ENCODE measurements at places on chromosomes 2 and 18. TPM values are rescaled to one million over a fixed set of nuclear protein-coding genes. Genes with fewer than 3 reads are reported as not detected.

SPRED2 gene
- 3.4 TPM for total RNA-seq

CLK1 gene
- 84.1 TPM for total RNA-seq

DNA sequence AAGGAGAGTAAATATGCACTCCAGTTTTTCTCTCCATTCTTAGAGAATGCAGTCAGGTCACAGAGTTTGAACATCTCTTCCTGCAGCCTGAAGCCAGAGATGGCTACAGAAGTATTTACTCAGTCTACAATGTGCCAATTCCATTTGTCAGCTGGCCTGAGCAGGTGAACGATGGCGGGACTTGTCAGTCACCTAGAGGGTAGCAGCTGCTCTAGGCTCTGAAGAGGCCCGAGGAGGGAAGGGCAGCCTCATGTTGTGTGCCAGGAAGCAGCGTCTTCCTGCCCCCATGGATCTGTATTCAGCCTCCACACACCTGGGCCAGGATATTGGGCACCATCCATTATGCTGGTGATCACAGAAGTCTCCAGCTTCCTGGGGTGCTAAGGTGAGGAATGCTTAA lies 316.7 kb upstream of the CHAC2 start:
- DNase-seq, result no peak

- peak; percentile 3 for DNase-seq
Measured at GRCh38 chr18:71784777-71785176, 759.4 kb downstream of the CBLN2 start.

- DNase-seq, result peak; percentile 69
Measured at GRCh38 chr2:234335661-234336228, 161.1 kb downstream of the ARL4C start.

Data from bronchial epithelial cell (primary cell).